ENCODE measurements at places on chromosomes 3 and 15.

GRCh38 chr15:75672646-75673425 is 25.1 kb downstream of the SNX33 start:
- DNase-seq, result peak; percentile 88

- DNase-seq, result peak; percentile 2
Observed at GRCh38 chr3:110579840-110580550, 491.6 kb upstream of the NECTIN3 start.

GRCh38 chr15:93152360-93152759 is 63.3 kb upstream of the RGMA start:
- no peak for DNase-seq

- DNase-seq, result no peak
Observed at GRCh38 chr3:108098003-108098370, 7.2 kb upstream of the CD47 start.
